Stimulated activated CD4-positive, alpha-beta T cell treated with anti-CD3 and anti-CD28 coated beads, Interleukin-1b, Interleukin-23, amount 100 ng/mL, for 1 hour (primary cell): ENCODE measurements at places on chromosomes 1 and 21.

GRCh38 chr21:28342212-28342810, 650.4 kb downstream of the LTN1 start:
- DNase-seq, result no peak

DNA sequence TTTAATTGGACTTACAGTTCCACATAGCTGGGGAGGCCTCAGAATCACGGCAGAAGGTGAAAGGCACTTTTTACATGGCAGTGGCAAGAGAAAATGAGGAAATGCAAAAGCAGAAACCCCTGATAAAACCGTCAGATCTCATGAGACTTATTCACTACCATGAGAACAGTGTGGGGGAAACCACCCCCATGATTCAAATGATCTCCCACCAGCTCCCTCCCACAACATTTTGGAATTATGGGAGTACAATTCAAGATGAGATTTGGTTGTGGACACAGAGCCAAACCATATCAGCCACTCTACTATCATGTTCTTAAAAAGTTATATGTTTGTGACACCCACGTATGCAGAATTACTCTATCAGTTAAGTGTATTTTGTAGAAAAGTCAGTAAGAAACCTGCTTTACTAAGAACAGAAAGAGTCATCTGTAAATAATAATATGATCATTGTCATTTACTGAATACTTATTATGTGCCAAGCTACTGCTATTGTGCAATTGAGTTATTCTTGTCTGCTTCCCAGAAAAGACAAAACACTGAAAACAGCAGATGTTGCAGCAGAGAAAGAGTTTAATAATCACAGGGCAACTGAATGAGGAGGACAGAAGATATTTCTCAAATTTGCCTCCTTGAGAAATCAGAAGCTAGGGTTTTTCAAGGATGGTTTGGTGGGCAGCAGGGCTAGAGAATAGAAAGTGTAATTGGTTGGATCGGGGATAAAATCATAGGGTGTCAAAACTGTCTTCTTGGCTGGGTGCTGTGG, 207.7 kb upstream of the FGGY start:
- no peak for DNase-seq

DNA sequence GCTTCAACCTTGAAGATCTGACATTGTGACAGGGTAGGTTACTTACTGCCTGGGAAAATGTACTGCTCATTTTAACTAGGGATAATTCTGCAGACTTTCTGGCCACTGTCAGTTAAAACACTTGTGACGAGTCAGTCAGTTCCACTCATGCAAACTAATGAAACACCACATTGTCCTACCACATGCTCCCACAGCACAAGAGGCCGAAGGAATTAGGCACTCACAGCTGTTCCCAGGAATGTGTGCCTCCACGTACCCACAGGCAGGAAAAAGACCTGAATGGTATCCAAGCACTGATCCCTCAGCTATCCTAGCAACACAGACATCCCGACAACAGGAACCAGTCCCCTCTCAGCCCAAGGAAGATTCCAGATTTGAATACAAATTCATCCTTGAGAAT, 12.3 kb downstream of the BCAR3 start:
- DNase-seq, result no peak

DNA sequence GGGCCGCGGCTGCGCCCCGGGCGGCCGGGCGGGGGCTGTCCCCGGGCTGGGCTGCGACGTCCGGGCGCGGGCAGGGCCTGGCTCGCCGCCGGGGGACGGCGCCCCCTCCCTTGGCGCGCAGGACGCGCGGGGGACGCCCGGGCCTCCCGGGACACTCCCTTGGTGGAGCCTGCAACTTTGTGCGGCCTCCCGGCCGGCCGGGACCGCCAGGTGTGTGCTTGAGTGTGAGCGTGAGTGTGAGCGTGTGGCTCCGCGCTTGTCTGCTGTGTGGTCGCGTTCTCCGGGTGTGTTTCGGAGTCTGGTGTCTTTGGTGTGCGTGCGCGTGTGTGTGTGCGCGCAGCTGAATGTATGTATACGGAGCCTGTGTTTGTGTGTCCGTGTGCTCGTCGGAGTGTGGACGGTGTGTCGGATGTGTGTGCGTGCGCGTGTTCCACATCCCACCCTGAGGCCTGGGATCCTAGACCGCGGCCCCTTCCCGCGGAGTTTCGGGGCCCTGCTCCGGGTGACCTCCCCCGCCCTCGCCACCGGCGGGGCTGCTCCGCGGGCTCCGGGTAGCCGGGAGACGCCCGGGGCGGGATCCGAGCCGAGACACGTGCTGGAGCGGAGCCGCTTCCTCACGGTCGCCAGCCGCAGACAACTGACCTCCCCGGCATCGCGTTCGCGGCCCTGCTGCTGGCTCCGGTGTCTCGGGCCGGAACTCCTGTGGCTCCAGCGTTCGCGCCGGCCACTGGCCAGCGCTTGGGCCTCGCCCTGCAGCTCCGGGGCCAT, 1.7 kb downstream of the PTPRU start:
- DNase-seq, result no peak

GRCh38 chr1:28246427-28246832, 10.5 kb downstream of the ATP5IF1 start:
- DNase-seq, result no peak
